ENCODE measurements at places on chromosomes 2 and 18. TPM values are rescaled to one million over a fixed set of nuclear protein-coding genes. Genes with fewer than 3 reads are reported as not detected.

- no peaks in the 10 kb centered on the region for H3K36me3 ChIP-seq
- no peak for DNase-seq
- H3K4me1 ChIP-seq: no peaks in the 10 kb centered on the region
Measured at GRCh38 chr2:138491495-138491862, 10.1 kb upstream of the SPOPL start.

DNA sequence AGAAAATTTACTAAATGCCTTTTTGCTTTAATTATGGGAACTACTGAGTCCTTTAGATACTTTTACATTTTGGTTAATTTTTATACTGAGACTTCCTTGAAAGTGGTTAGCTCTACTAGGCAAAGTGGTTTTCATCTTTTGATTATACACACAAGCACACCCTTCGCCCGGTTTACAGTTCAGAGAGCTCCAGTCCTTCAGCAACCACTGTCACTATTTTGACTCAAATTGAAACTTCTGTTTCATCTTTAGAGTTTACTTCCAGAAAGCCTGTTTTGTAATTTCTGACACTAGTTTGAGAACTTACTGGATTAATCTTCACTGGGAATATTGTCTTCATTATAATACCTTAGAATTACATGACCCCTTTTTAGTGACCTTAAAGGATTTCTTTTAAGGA lies 140.3 kb upstream of the FOSL2 start:
- no peak overlapping the region for H3K4me3 ChIP-seq
- H3K27me3 ChIP-seq: no peaks in the 10 kb centered on the region
- H3K27ac ChIP-seq: no peak overlapping the region
- H3K36me3 ChIP-seq: no peaks in the 10 kb centered on the region
- H3K4me1 ChIP-seq: no peaks in the 10 kb centered on the region

GRCh38 chr2:227117027-227117426 lies 47.0 kb downstream of the COL4A4 start:
- H3K27me3 ChIP-seq: no peaks in the 10 kb centered on the region
- no peak overlapping the region for H3K4me3 ChIP-seq
- DNase-seq: no peak
- H3K27ac ChIP-seq: no peak overlapping the region

DNA sequence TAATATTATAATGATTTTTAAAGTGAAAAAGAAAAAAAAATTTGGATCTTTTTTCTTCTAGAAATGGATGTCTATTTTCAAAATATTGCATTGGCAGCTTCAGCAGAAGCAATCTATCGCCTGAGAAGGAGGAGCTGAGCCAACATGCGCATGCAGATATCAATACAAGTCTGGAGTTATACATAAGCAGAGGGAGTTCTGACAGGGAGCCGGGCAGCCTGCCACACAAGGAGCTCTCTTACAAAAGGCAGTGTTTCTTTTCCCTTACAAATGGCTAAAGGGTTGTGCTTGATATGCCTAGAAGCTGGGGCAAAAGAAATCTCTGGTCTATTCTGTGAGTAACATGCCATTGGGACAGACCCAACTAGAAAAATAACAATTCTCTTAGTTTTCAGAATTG lies 291.9 kb upstream of the TRIB2 start:
- H3K27me3 ChIP-seq: no peaks in the 10 kb centered on the region
- no peak for DNase-seq
- no peaks in the 10 kb centered on the region for H3K36me3 ChIP-seq
- no peak overlapping the region for H3K4me3 ChIP-seq
- H3K27ac ChIP-seq: no peak overlapping the region

GRCh38 chr2:71696381-71696780 lies 243.0 kb downstream of the DYSF start:
- H3K4me3 ChIP-seq: no peak overlapping the region
- H3K36me3 ChIP-seq: no peaks in the 10 kb centered on the region
- no peaks in the 10 kb centered on the region for H3K4me1 ChIP-seq

- H3K36me3 ChIP-seq: no peaks in the 10 kb centered on the region
- no peak overlapping the region for H3K27ac ChIP-seq
- no peak overlapping the region for H3K4me3 ChIP-seq
- peaks cover 8% of the 10 kb centered on the region for H3K27me3 ChIP-seq
- DNase-seq: peak; percentile 36
- peaks cover 6% of the 10 kb centered on the region for H3K4me1 ChIP-seq
Measured at GRCh38 chr2:240460253-240460711, 24.8 kb downstream of the GPC1 start.

- no peak for DNase-seq
- no peak overlapping the region for H3K4me3 ChIP-seq
- H3K36me3 ChIP-seq: no peaks in the 10 kb centered on the region
- H3K4me1 ChIP-seq: peaks cover 74% of the 10 kb centered on the region
- no peak overlapping the region for H3K27ac ChIP-seq
Measured at GRCh38 chr2:101706819-101707177, 9.3 kb downstream of the MAP4K4 start.

DNA sequence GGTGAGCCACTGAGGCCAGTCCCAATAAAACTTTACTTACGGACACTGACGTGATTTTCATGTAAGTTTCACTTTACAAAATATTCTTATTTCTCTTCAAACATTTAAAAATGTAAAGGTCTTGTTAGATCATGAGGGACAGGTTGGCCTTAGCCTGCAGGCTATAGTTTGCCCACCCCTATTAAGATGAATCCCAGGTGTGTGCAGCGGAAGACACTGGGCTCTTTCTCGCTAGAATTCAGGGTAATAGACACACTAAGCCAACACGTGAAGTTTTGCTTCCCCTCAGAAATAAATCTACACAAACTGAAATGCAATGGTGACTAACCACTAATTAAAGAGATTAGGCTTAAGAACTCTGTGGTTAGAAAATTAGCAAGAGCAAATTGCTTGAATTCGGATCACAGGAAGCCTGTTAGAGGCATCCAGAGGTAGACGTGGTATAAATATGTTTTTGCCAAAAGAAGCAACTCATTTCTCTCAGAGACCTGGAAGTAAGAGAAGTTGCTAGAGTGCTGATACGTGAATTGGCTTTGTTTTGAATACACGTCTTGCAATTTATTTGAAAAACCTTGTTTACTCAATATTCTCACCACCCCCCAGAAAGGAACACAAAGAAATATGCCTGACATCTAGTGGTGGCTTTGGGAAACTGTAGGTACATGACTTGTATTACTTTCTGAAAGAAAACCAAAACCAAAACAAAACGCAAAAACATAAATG lies 151.6 kb downstream of the DTNB start:
- no peak overlapping the region for H3K27ac ChIP-seq
- DNase-seq: no peak
- H3K4me3 ChIP-seq: peak overlapping the region; percentile 41
- no peaks in the 10 kb centered on the region for H3K27me3 ChIP-seq
- H3K36me3 ChIP-seq: no peaks in the 10 kb centered on the region

DNA sequence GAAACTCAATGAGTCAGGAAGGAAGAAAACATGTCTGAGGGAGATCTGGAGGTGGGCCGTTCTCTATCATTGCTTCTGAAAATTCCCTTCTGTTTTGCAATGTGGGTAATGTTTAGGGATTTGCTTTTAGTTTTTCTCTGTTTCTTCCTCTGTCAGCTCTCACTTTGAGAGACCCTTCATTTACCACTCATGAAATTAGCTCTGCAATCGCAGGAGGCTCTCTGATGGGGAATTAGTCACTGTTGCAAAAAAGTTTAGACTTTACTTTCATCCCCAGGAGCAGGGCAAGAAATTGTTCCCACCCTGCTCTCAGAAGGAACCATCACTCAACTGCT lies 80.0 kb upstream of the MAP4K3 start:
- no peaks in the 10 kb centered on the region for H3K36me3 ChIP-seq
- H3K4me3 ChIP-seq: no peak overlapping the region
- H3K27ac ChIP-seq: peak overlapping the region; percentile 15
- no peak for DNase-seq
- H3K27me3 ChIP-seq: no peaks in the 10 kb centered on the region
- peaks cover 56% of the 10 kb centered on the region for H3K4me1 ChIP-seq

DNA sequence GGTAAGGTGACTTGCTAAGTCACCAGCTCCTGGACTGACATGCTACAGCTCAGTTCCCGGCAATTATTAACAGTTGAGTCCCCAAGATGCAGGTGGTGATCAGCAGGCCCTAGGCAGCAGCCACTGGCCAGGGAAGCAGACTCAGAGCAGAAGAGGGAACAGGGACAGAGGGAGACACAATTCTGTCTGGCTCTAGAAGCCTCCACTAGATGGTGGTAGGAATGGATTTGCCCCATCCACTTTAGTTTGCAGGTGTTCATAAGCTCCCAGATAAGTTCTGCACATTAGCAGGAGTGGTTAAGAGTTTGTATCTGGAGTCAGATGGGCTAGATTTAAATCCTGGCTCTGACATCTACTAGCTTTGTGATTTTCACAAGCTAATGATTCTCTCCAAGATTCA lies 25.5 kb upstream of the SLC1A4 start:
- no peaks in the 10 kb centered on the region for H3K4me1 ChIP-seq
- no peak for DNase-seq
- H3K4me3 ChIP-seq: no peak overlapping the region
- H3K27ac ChIP-seq: no peak overlapping the region

DNA sequence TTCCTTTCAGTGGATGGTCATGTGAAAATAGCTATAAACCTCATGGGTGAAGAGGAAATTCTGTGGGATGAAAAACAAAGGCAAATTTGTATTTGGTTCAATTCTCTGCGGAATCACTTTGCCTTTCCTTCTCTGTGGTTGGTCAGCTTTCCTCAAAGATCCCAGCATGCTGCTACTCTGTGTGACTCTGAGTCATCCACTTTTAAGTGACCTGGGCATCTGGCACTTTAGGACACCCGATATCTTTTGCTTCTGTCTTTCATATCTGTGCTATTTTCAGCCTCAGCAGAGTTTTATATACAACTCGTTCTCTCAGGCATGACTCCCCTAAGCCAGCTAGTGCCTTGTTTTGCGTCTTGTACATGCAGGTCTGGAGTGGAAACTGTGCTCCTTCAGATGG lies 217.0 kb upstream of the PIEZO2 start:
- DNase-seq: no peak
- no peak overlapping the region for H3K27ac ChIP-seq
- no peaks in the 10 kb centered on the region for H3K36me3 ChIP-seq
- H3K4me3 ChIP-seq: no peak overlapping the region
- no peaks in the 10 kb centered on the region for H3K4me1 ChIP-seq

GRCh38 chr2:24650997-24651642 lies 142.1 kb downstream of the PTRHD1 start:
- no peaks in the 10 kb centered on the region for H3K36me3 ChIP-seq
- peaks cover 8% of the 10 kb centered on the region for H3K4me1 ChIP-seq
- no peak for DNase-seq
- H3K4me3 ChIP-seq: no peak overlapping the region
- no peak overlapping the region for H3K27ac ChIP-seq

DNA sequence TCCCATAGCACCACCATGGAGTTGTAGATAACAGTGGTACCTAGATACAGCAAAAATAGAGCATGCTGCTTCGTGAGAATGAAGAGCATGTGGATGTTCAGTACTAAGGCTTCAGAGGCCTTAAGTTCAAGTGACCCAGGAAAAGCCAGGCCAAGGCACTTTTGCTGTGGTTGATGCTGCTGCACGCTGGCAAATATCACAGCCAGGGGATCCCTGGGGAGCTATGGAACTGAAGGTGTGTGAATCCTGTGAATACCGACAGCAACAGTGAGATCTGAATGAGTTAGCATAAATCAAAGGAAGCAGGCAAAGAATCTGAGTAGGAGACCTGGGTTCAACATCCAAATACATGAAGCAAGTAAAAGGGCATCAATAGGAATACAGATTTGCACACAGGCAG lies 158.6 kb upstream of the THUMPD2 start:
- H3K4me3 ChIP-seq: no peak overlapping the region
- no peak overlapping the region for H3K27ac ChIP-seq
- DNase-seq: no peak
- no peaks in the 10 kb centered on the region for H3K36me3 ChIP-seq
- no peaks in the 10 kb centered on the region for H3K27me3 ChIP-seq
- H3K4me1 ChIP-seq: no peaks in the 10 kb centered on the region

DNA sequence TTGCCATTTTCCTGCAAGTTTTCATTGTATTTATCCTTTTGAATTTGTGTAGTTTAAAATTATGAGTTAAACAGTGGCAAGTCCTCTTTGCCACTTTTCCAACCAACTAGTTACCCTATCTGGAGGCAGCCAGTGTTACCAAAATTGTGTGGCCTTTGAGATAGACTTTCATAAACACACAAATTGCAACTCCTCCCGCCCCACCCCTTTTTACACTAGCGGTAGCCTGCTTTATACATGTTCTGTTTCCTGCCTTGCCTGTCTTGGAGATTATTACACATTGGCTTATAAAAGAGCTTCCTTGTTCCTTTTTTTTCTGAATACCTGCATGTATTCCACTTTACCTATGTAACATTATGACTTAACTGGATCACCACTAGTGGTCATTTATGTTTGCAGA lies 56.5 kb downstream of the RPIA start:
- no peak overlapping the region for H3K4me3 ChIP-seq
- no peaks in the 10 kb centered on the region for H3K4me1 ChIP-seq
- DNase-seq: no peak
- no peaks in the 10 kb centered on the region for H3K27me3 ChIP-seq
- peaks cover 82% of the 10 kb centered on the region for H3K36me3 ChIP-seq

DNA sequence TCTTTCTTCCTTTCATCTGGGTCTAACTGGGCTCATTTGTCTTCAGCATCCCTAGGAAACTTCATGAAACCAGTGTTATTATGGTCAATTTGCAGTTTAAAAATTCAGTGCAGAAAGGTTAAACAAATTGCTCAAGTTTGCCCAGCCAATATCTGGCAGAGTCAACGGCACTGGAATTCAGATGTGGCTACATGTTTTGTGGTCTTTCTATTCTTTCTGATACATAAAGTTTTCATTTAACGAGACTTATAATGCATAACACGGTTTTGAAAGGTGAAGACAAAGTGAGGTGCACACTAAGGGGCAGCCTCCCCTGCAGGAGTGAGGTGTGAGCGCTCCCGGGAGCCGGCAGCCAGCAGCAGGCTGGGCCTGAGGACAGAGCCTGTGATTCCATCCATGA lies 164.6 kb downstream of the RTP5 start:
- no peak overlapping the region for H3K27ac ChIP-seq
- H3K27me3 ChIP-seq: peaks cover 12% of the 10 kb centered on the region
- no peaks in the 10 kb centered on the region for H3K4me1 ChIP-seq
- no peak overlapping the region for H3K4me3 ChIP-seq
- no peaks in the 10 kb centered on the region for H3K36me3 ChIP-seq

DNA sequence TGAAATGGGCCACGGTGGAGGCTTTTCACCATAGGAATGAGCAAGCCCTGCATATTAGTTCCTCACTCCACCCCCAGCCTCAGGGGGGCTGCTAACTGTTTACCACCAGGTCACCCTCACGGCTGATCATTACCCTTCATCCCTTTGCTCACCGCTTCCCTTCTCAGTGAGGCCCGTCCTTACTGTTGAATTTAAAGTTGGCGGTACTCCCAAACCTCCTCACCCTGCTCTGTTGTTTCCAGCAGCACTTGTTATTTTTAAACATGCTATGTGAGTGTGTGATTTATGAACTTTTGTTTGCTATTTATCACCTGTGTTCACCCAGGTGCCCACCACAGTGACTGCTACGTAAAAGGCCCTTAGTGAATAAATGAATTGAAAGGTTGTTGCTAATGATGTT lies 243.6 kb downstream of the ZNF407 start:
- H3K27ac ChIP-seq: peak overlapping the region; percentile 32
- no peaks in the 10 kb centered on the region for H3K4me1 ChIP-seq
- no peaks in the 10 kb centered on the region for H3K27me3 ChIP-seq
- no peaks in the 10 kb centered on the region for H3K36me3 ChIP-seq
- DNase-seq: no peak
- H3K4me3 ChIP-seq: no peak overlapping the region

- H3K36me3 ChIP-seq: no peaks in the 10 kb centered on the region
- no peak overlapping the region for H3K4me3 ChIP-seq
- H3K4me1 ChIP-seq: no peaks in the 10 kb centered on the region
- DNase-seq: no peak
Measured at GRCh38 chr2:22487541-22487940, 897.4 kb upstream of the KLHL29 start.

KYNU gene
- total RNA-seq: 30.6 TPM

ST8SIA3 gene
- total RNA-seq: not detected

CD207 gene
- 3.0 TPM for total RNA-seq

PPP1R1C gene
- total RNA-seq: 2.9 TPM

ANKRD44 gene
- 58.7 TPM for total RNA-seq

LAMA1 gene
- total RNA-seq: 0.65 TPM

KCNJ3 gene
- total RNA-seq: not detected

CHST9 gene
- total RNA-seq: 5.6 TPM

PDCL3 gene
- 16.0 TPM for total RNA-seq
